ENCODE measurements at places on chromosomes 11 and 22. TPM values are rescaled to one million over a fixed set of nuclear protein-coding genes. Genes with fewer than 3 reads are reported as not detected.

DNA sequence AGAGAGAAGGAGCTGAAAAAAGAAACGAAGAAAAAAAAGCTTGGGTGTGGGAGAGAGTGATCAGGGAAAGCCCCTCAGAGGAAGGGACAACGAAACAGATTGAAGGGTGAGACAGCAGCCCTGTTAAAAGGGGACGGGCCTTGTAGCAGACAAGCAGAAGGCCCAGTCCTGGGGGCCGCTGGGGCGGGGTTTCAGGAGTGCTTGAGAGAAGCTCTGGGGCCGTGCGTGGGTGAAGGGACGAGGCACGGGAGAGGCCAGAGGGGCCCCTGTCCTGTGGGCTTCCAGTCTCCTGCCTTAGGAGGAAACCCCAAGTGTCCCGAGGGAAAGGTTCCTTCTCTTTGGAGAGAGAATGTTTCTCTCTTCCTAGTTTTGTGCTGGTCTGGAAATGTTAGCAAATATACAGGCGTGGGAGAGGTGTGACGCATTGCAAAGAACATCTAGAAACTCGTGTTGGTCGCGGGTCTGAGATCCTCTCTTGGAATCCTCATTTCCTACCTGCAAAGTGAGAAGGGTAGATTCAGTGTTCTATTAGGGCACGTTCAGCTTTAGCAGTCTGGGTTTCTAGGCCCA lies 28.6 kb downstream of the ADAMTS15 start:
- DNase-seq: no peak

DNA sequence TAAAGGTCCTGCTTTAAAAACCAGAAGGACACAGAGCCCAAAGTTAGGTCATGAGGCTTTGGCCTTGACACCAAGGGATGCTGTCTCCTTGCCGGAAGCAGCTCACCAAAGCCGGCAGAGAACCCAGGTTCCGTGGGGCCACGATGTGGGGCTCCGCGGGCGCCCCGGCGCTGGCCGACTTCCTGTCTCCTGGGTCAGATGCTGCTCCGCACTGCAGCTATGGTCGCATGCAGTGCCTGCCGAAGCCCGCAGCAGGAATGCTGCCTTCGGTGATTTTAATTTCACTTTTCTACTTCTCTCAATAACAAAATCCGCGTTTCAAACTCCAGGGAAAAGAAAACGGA lies 454 bp upstream of the OTUB1 start:
- no peak for DNase-seq

- DNase-seq: no peak
Measured at GRCh38 chr22:25942856-25943411, 200.9 kb downstream of the MYO18B start.

- no peak for DNase-seq
Measured at GRCh38 chr11:118304227-118304567, 333 bp upstream of the CD3E start.

DNA sequence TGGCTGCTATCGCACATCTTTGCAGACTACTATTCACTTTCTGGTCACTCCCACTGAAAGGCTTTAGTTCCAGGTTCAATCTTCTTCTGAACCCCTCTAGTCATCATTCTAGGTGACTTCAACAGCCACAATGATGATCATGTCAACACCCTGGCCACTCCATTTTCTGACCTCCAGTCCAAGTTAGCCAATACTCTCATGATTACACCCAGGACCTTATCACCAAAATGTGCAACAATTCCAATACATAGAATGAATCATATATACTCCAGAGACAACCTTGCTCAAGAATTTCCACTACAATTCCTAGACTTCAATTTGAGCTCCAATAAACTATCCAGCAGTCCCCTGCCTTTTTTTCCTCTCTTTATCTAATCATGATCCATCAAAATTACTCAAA lies 70.7 kb downstream of the PAK1 start:
- no peak for DNase-seq

The APOL5 gene
- total RNA-seq: not detected

The THY1 gene
- total RNA-seq: not detected
